Foreskin melanocyte (primary cell): ENCODE measurements at places on chromosomes 3 and 15.

DNA sequence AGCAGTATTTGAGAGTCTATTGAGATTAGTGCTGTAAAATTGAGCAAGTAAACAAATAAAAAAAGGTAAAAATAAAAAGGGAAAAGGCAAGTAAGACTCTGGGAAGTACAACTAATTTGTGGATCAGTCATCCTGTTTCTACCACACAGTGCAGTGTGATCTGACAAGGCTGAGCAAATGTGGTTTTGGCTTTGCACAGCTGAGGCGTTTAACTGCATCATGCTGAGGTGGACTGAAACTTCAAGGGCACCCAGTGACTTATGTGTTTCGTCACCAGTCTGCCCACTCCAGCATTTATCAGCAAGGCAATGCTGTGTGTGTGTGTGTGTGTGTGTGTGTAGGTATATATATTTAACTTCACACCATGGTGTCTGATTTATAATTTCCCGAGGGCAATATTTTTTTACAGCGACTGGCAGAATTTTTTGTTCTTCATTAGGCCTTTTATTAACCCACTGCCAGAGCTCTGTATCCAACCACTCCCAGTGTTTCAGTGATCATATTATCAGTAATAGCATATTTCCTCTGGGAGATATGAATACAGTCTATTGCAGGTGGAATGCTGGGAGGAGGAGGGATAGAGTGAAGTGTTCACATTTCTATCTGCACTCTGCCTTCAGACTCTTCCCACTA, 131.5 kb upstream of the SATB1 start:
- DNase-seq, result no peak

DNA sequence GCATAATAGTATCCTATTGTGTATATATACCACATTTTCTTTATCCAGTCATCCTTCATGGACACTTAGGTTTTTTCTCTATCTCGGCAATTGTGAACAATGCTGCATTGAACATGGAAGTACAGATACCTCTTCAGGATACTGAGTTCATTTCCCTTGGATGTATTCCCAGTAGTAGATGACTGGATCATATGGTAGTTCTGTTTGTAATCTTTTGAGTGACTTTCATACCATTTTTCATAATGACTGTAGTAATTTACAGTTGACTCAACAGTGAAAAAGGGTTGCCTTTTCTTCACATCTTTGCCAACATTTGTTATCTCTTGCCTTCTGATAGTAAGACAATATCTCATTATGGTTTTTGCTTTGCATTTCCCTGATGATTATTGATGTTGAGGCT, 21.8 kb downstream of the MYH15 start:
- DNase-seq, result peak; percentile 71

DNA sequence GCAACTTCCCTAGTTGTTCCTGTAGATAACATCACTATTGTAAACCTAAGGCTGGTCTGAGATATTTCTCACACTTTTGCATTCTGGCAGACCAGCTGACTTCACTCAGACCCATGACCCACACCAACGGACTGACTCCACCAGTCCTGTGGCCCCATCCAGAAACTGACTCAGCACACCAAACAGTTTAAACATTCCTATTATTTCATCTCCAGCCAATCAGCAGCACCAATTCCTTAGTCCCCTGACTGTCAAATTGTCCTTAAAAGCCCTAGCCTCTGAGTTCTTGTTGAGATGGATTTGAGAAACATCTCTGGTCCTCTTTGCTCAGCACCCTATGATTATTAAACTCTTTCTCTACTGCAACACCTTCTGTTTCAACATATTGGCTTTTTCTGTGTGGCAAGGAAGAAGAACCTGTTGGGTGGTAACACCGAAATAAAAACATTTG, 12.2 kb upstream of the IDH2 start:
- no peak for DNase-seq

- no peak for DNase-seq
Measured at GRCh38 chr15:95176794-95177577, 945.6 kb downstream of the MCTP2 start.

GRCh38 chr3:136152176-136152843, 43.8 kb downstream of the MSL2 start:
- DNase-seq, result no peak

- DNase-seq, result no peak
Measured at GRCh38 chr15:99613887-99614647, 48.3 kb downstream of the MEF2A start.

- DNase-seq, result no peak
Measured at GRCh38 chr15:99120050-99120777, 15.3 kb downstream of the SYNM start.

- no peak for DNase-seq
Measured at GRCh38 chr15:82146990-82147461, 101.2 kb upstream of the MEX3B start.

DNA sequence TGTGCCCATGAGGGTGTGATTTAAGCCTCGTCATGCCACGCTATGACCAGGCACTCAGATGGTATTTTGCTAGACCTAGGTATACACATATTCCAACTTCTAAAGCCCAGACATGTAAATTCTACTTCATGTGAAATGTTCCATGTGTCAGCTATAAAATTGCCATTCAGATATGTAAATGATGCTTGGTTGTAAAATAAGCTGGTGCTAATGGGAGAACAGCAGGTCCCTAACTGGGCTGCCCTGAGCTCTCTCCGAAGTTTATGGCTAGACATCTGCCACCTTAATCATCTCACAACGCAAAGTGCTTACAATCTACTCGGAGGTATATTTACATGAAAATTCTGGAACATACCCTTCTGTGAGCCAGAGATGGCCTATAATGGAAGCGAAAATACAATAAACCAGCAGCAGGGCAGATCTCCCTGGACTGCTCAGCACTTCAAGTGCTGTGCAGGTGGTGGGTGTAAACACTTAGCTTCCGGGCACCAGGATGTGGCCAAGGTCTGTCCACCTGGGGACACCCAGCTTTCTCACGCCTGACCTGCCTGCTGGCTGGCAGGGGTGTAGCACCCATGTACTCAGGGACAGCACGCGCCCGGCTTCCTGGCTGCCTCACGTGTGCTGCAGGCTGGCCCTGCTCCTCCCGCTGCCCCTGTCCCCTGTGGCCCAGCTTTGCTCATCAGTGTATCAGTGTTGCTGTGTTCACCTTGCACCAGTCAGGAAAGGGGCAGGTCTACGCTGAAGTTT, 82.0 kb downstream of the CHDH start:
- DNase-seq, result no peak

DNA sequence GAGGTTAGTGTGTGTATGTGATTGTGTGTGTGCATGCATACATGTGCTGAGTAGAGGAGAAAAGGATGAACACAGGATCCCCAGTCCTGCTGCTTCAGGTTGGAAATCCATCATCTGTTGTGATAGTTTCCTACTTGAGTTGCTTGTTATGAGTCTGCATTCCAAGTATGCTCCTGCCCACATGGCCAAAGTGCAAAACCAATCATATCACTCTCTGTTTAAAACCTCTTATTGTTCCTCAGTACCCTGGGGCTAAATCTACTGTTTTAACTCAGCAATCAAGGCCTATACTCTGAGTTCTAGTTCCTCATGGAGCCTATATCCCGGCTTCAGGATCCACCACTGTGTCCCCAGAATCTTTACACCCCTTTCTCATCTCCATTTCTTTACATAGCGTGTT, 139.9 kb upstream of the TLE3 start:
- DNase-seq, result peak; percentile 45

DNA sequence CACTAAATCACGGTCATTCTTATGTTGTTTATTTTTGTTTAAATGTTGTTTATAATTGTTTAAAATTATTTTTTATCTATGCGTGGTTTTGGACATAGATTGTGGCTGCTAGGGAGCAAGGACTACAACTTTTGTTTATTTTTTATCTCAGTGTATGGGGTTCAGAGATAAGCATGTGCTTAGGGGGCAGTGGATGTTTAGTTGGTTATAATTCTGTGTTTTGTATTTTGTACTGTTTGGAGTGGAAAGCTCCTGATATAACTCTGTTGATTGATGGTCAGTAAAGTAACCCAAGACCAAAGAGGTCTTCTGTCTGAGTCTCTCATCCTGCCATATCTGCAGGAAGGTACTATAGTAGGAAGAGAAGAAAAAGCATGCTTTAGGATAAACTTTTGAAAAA, 36.5 kb upstream of the NPHP3 start:
- DNase-seq, result no peak

GRCh38 chr3:11587766-11588165, 55.9 kb downstream of the VGLL4 start:
- DNase-seq, result no peak

GRCh38 chr15:43762824-43763223, 13.9 kb downstream of the ELL3 start:
- no peak for DNase-seq

- DNase-seq, result no peak
Measured at GRCh38 chr3:77189258-77189657, 149.4 kb downstream of the ROBO2 start.

DNA sequence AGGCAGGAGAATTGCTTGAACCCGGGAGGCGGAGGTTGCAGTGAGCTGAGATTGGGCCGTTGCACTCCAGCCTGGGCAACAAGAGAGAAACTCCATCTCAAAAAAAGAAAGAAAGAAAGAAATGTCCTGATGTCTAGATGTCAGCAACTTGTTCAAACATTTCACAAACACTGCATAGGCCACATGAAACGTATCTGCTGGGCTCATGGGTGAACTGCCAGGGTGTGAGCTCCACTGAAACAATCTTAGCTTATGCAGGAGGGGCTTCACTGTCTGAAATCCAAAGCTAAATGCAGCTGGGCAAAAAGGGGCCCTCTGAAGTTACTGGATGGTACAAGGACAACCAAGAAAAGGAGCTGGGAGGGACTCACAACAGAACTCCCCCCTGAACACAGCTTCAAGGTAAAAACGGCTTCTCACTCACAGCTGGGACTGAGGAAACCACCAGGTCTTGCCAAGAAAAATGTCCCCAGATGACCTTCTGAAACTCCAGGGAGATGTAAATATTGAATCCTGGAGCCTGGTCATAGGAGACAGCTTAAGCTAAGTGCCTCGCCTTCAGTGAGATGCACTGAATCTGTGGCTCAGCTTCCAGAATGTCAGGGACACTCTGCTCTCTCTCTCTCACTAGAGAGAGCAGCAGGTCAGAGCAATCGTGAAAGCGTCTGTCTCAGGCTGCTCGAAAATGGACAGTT, 31.9 kb downstream of the SEC61A1 start:
- DNase-seq, result no peak

DNA sequence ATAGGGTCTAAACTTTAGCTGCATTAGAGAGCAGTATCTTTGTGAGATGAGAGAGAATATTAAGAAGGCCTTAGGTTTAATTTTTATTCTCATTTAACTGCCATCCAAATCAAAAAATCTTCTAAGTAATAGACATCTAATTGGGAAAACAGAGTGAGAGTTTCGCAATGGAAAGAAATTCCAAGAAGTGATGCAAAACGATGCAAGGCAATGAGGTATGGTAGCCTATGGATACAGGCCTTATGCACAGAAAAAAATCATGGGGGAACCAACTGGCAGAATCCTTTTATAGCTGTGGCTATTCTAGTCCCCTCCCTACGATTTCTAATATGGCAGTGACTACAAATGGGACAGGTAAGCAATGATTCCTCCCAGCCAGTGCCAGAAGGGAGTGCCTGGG, 225.9 kb downstream of the GREM1 start:
- DNase-seq, result no peak

DNA sequence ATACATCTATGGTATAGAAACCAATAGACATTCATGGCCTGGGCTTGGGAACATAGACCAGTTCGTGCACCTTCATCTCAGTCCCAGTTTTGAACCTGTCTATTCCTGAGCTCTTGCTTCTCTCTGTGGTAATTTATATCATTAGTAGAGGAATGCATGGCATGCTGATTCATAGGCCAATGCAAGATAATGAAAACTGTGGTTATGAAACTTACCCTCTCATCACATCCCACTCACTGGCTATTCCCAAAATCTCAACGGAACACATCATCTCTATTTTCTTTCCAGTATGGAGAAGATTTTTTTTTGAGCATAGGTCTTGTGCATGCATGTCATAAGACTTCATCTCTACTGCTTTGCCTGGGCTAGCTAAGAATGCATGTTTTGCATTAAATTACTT, 18.7 kb upstream of the P2RY12 start:
- no peak for DNase-seq

GRCh38 chr15:40684381-40684780, 10.6 kb upstream of the RAD51 start:
- DNase-seq, result no peak

DNA sequence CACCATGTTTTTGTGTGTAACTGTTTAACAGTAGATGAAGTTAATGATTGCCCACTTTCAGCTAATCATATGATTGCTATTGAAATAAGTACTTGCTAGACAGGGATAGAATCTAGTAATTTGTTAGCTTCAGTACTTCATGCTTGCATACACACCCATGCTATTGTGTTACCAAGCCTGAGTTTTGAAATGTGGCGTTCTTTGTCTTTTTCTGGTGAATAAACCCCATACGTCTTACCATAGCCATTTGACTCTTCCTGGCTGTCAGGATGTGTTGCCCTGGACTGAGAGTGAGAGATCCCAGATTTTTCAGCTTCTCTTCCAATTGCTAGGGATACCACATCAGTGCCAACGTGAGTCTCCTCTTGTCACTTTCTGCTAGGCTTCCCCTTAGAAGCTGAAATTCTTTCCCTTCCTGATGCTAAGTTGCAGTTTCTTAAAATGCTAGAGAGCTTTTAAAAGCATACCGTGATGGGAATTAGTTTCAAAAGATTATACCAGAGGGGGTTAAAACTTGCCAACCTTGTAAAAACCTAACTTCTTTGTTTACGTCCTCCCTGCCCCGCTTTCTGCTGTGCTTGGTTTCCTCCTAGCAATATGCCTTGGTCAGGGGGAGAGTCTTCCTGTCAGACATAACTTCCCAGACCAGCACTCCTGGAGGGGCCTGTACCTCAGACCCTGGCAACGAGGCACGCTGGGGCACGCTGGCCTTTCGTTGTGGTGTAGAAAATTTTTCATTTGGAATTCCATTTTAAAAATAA, 62.9 kb upstream of the ULK4 start:
- DNase-seq, result no peak

GRCh38 chr3:20160230-20160629, 25.8 kb downstream of the SGO1 start:
- DNase-seq, result no peak

DNA sequence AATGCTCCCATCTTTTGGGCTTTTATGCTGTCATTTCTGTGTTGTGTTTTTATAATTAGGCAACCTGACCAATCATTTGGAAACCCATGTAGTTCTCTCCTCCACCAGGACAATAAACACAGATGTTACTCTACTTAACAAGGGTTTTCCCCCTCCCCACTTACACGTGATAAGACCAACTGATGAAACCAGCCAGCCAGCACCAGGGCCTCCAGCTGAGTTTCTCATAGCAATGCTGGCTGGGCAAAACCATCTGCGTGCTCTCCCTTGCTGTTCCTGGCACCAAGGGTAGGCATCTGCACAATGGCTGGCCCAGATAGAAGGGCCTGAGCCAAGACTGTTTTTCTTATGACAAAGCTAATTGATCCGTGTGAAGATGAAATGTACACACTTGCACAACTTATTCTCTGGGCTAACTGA, 310.4 kb downstream of the PLCL2 start:
- DNase-seq, result no peak

- DNase-seq, result no peak
Measured at GRCh38 chr3:134536781-134537180, 50.9 kb downstream of the CEP63 start.

DNA sequence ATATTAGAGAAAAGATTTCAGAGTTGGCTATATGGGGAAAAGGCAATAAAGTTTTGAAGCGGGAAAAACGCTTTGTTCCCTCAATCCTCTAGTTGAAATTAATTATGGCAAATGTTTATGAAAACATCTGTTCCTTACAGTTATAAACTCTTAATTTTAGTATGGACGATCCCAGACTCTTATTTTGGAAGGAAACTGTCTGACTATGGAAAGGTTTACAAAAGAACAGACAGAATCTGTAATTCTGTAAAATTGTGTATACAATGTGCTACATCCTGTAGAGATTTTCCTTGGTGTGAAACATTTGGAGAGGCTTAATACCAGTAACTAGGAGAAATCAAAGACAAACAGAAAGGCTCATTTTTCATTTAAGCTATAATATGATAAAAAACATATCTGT, 311.8 kb downstream of the TBC1D5 start:
- DNase-seq, result no peak
